Gastrocnemius medialis (tissue), 4 donors: ENCODE measurements at places on chromosomes 11 and 22. TPM values are rescaled to one million over a fixed set of nuclear protein-coding genes. Genes with fewer than 3 reads are reported as not detected.

The IGSF9B gene
- total RNA-seq, result 0.84 TPM

GRCh38 chr11:96147906-96148486, 195.0 kb downstream of the MAML2 start:
- no peak overlapping the region for H3K4me3 ChIP-seq
- no peaks in the 10 kb centered on the region for H3K36me3 ChIP-seq
- no peaks in the 10 kb centered on the region for H3K4me1 ChIP-seq
- no peaks in the 10 kb centered on the region for H3K27me3 ChIP-seq
- DNase-seq, result no peak
- no peak overlapping the region for H3K27ac ChIP-seq

GRCh38 chr11:45457649-45458048, 171.5 kb upstream of the SYT13 start:
- H3K27me3 ChIP-seq, result no peaks in the 10 kb centered on the region
- no peaks in the 10 kb centered on the region for H3K36me3 ChIP-seq
- DNase-seq, result no peak
- no peak overlapping the region for H3K27ac ChIP-seq
- no peak overlapping the region for H3K4me3 ChIP-seq

The NRXN2 gene
- 6.2 TPM for total RNA-seq

The MN1 gene
- total RNA-seq, result 38.5 TPM

The KCNQ1 gene
- total RNA-seq, result 0.75 TPM

The HIKESHI gene
- total RNA-seq, result 60.9 TPM
